Epithelial cell of proximal tubule (primary cell): ENCODE measurements at places on chromosomes 7 and 10.

GRCh38 chr10:31820096-31820495 lies 108.5 kb downstream of the ARHGAP12 start:
- no peak for DNase-seq

DNA sequence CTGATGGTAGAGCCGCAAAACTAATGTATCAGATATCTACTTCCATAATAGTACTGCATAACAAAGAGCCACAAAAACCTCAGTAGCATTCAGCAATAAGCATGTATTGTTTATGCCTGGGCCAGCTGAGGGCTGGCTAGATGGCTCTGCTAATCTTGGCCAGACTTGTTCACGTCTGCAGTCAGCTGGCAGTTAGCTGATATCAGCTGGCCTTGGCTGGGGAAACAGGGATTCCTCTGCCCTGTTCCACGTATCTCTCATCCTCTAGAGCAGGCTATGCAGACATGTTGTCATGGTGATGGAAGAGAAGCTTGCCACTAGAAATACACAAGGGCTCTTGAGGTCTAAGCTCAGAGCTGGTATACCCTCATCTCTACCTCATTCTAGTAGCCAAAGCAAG lies 62.9 kb downstream of the GRM8 start:
- no peak for DNase-seq

DNA sequence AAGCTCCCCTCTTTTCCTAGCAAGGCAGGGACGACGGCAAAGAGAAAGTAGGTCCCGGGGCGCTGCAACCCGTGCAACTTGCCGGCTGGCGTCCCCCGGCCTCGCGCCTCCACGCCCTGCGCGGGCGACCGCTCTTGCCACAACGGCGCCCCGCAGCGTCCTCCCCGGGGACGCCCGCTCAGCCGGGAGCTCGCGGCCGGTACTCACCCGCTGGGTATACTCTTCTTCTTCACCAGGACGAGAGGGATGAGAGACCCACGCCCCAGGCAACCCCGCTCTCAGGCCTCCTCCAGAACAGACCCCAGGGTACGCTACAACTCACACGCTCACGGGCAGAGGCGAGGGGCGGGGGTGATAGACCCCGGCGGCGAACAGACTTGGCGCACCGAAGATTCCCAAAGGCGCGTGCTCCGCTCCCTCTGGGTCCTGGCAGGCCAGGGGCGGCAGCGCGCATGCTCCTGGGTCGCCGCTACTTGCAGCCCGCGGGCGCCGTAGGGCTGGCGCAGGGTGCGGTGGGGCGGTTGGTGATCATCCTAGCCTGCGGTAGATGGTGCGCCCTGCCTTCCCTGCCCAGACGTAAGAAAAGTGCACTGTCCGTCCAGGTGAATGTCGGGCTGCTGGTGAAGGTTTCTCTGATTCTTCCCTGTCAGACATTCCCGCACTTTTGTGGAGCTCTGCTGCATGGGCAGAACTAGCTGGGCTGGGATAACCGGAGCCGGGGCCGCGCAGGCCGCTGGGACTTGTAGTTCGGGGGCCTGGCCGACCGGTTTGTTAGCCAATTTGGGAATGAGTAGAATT lies at the start of gene CC2D2B:
CC2D2B (plus strand) TSS at position 520 of the 798 bp plus-strand sequence. CDS start 3,349 bp downstream, outside the sequence.
- peak; percentile 33 for DNase-seq

GRCh38 chr10:34804306-34804705 lies 10.8 kb downstream of the PARD3 start:
- no peak for DNase-seq

DNA sequence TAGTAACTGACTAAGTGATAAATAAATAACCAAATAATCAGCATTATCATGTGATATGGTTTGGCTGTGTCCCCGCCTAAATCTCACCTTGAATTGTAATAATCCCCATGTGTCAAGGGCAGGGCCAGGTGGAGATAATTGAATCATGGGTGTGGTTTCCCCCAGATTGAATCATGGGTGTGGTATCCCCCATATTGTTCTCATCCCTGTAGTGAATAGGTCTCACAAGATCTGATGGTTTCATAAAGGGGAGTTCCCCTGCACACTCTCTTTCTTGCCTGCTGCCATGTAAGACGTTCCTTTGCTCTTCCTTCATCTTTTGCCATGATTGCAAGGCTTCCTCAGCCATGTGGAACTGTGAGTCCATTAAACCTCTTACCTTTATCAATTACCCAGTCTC lies 72.1 kb upstream of the NRP1 start:
- no peak for DNase-seq

DNA sequence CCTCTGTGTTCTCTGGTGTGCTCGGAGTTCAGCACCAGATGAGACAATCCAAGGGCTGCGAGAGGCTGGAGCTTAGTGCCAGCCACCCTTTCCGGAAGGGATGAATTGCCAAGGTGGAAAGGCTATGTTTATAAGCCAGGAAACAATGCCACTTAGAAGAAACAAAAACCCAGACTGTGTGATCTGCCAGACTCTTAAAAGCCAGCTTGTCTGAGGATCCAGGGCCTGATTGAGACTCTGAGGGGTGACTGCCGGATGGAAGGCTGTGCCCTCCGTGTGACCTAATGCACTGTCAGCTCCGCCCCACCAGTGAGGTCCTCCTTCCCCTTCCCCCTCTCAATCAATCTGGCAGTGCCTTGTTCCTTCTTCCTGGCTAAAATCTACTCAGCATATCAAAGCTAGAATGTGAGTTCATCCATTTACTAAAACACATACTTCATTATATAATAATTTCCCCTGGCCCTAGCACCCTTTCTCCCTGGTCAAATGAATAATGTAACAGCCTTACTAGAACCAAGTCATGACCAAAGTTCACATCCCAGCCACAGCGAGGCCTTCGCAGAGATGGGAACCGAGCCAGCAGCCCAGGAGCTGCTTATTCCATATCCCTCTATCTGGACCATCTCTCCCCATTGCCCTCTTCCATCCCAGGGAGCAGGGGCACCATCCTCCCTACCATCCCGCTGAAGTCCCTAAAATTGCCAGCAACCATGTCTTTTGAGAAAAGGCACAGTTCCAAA lies 25.5 kb downstream of the FAM107B start:
- DNase-seq = no peak

DNA sequence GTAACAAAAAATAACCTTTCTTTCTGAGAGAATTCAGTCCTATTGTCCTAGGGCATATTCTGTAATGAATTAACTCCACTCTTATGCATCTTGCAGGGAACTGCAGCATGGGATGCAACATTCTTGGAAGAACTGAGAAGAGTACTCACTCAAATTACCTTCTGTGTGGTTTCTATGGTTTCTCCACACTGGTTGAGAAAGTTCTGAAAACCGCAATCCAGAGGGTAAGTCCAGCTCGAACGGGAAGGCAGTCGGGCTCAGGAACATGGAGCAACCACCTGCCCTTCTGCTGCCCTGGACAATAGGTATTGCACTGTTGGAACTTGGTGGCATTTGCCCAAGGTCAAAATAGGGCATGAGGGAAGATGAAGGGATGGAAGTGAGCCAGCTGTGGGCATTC lies 59.6 kb upstream of the CDK13 start:
- DNase-seq = no peak

DNA sequence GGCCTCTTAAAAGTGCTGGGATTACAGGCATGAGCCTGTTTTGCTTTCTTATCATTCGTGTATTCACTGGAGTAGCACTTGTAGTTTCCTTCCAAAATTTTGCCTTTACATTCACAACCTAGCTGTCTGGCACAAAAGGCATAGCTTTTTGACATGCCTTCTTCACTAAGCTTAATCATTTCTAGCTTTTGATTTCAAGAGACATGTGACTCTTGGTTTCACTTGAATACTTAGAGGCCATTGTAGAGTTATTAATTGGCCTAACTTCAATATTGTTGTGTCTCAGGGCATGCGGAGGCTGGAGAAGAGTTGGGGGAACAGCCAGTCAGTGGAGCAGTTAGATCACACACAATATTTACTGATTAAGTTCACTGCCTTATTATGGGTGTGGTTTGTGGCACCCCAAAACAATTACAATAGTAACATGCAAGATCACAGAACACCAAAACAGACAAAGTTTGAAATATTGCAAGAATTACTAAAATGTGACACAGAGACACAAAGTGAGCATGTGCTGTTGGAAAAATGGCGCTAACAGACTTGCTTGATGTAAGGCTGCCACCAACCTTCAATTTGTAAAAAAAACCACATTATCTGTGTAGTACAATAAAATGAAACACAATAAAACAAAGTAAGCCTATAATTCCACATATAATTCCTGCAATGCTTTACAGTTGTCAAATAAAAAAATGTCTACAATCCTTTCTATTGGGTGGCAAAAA lies 43.1 kb downstream of the BRAF start:
- DNase-seq = no peak

GRCh38 chr7:150997075-150997511 lies 6.3 kb downstream of the NOS3 start:
- DNase-seq = no peak

DNA sequence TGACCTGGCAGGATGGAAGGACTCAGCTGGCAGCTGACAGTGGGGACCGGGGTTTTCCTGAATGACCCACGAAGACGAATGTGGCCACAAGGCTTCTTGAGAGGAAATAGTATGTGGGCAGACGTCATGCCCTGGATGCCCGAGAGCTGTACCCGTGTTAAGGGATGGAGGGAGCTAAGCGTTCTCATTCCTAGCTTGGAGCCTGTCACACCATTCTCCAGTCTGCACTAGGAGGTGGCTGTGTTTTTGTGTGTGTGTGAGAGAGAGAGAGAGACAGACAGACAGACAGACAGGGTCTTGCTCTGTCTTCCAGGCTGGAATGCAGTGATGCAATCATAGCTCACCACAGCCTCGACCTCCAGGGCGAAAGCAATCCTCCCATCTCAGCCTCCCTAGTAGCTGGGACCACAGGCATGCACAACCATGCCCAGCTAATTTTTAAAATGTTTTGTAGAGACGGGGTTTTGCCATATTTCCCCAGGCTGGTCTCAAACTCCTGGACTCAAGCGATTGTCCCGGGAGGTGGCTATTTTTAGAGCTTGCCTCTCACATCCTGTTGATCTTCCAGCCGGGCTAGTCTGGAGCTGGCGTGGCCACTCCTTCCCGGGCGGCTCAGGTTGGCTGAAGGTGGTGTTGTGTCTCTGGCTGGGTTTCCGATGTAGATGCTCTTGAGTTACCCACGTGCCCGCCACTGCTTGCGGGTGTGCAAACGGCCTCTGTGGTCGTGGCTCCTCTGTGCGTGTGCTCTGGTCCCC lies 2.1 kb downstream of the AMZ1 start:
- no peak for DNase-seq

- DNase-seq = no peak
Measured at GRCh38 chr7:153886506-153887441, 165.4 kb upstream of the DPP6 start.

DNA sequence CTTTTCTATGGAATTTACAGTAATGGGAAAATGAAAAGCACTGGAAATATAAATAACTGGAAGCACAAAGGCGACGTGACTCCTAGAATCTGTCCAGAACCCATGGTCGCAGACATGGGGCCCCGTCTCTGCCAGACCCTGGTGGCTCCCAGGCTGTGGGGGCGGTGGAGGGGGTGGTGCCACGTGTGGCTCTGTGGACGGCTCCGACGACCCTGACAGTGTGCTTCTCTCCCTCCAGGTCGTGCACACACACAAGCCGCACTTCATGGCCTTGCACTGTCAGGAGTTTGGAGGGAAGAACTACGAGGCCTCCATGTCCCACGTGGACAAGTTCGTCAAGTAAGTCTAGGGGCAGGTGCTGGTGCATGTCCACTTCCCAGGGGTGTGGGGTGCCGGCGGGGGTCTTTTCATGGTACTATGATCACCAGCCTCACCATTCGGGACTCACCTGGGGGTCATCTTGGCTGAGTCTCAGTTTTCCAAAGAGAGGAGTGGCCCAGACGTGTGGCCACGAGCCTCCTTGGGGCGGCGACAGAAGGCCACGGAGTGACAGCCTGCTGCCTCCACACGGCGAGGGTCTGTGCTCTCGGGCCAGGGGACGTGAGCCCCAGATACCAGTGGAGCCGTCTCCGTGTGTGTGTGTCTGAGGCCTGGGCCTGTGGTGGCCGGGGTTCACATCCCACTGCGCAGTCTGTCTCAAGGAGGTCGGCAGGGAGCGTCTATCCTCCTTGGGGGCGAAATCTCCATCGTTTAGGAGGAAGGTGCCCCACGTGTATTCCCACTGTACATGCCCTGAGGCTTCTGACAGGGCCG lies 108.2 kb downstream of the INPP5A start:
- no peak for DNase-seq

- no peak for DNase-seq
Measured at GRCh38 chr7:54701982-54702381, 57.0 kb downstream of the SEC61G start.

- no peak for DNase-seq
Measured at GRCh38 chr10:128624656-128625530, 498.7 kb upstream of the MKI67 start.

GRCh38 chr10:3570855-3571266 lies 214.1 kb downstream of the KLF6 start:
- no peak for DNase-seq

DNA sequence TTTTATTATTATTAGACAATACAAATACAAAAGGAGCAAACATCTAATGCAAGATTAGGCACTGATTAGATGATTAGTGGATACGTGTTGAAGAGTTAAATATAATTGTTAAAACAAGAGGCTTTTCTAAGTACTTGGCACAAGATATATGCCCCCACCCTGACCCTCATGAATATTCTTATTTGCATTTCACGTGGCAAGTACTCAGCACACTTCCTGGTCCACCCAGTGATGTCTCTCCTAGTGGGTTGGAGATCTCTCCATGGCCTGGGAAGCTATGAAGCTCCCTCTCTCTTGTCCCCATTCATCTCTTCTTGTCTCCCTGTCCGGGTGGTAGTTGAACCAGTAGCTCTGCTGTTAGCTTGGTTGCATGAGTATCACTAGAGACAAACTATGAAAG lies 375.3 kb downstream of the ADRA2A start:
- no peak for DNase-seq

GRCh38 chr10:128963211-128964099 lies 503.6 kb upstream of the MGMT start:
- no peak for DNase-seq

DNA sequence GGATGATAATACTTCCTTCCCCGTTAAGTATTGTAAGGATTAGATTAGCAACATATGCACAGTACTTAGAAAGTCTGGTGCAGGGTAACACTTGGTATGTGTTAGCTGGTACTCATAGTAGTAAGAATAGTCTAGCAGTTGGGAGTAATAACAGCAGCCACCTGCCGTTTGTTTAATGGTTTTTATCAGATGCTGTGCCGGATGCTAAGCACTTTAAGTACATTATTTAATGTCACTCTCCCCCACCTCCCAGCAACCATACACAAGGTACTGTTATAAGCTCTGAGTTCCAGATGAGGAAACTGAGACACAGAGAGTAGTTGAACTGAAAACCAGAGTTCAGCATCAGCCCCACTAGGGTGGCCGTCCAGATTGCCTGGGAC lies 60.1 kb downstream of the ZMIZ1 start:
- no peak for DNase-seq

DNA sequence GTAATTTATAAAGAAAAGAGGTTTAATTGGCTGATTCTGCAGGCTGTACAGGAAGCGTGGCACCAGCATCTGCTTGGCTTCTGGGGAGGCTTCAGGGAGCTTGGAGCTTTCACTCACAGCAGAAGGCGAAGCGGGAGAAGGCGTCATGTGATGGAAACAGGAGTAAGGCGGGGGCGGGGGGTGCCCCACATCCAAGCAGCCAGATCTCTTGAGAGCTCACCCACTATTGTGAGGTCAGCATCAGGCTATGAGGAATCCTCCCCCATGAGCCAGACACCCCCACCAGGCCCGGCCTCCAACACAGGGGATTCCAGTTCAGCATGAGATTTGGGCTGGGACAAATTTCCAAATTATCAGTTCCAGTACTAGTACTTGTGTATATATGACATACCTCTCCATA lies 46.2 kb downstream of the WDR37 start:
- no peak for DNase-seq
